ENCODE measurements at places on chromosomes 3 and 15.

GRCh38 chr3:192482391-192482790, 244.9 kb downstream of the FGF12 start:
- DNase-seq, result no peak

DNA sequence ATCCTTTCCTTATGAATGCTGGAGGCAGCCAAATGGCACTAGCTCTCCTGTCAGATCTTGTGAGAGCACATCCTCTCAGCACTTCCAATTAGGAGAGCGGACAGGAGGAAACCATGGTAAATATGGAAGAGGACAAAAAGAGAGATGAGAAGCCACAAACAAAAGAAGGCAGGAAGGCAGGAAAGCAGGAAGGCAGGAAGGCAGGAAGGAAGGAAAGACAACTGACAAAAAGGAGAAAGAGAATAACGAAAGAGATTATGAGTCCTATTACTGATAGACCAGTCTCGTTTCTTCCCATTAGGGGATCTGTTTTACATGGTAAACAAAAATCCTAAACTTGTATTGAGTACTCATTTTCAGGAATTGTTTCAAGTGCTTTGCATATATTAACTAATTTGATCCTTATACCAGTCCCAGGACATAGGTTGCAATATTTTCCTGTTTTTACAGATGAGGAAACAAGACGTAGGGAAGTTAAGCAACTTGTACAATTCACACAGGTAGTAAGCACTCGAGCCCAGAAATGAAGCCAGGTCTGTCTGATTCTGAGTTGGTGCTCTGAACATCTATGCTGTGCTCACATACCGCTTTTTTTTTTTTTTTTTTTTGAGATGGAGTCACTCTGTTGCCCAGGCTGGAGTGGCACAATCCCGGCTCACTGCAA, 4.2 kb downstream of the BCL2A1 start:
- no peak for DNase-seq

DNA sequence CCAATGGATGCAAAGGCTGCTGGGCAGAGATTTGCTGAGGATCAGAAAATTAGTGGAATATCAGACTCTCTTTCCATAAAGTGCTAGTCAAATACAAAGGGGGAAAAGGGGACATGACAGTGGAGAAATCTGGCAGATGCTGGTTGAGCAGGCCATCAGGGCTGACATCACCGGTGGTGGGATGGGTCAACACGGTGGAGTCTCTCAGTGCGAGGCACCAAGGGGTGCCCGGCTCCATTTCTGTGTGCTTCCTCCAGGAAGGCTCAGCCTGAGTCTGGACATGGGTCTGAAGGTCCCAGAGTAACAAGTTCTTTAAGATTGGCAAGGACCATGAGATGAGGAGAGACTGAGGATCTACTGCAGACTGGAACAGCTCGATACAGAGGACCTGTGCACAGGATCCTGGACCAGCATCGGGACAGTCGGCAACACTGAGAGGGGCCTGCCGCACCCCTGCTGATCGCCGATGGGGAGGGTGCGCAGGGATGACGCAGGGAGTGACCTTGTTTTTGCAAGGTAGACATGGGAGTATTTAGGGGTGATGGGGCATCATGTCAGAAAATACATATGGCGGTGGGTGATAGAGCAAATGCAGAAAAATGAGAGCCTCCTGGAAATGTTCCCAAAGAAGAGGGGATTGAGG, 92.7 kb downstream of the SEC22A start:
- no peak for DNase-seq

- peak; percentile 57 for DNase-seq
These were observed 48.8 kb downstream of the GLB1 start for GRCh38 chr3:33047842-33048834.

DNA sequence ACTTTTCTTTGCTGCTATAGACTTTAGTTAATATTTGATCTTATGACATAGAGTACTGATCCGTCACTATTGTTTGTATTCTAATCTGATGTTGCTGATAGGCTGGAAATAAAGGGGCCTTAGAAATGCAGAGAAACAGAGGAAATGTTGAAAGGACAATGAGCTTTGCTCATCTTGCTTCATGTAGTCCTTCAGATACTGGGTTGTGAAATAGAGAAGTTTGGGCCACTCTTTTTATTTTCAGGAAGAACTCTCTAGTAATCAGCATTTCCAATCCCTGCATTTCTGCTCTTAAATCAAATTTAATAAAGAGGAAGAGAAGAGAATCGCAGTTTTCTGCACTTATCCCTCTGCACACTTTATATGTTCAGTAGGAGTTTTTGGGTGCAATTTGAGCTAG, 192.8 kb upstream of the THBS1 start:
- peak; percentile 59 for DNase-seq
